ENCODE measurements at places on chromosomes 7 and 10.
A peak's percentile ranks its signal among the peaks of the same experiment; 100 is the strongest.

DNA sequence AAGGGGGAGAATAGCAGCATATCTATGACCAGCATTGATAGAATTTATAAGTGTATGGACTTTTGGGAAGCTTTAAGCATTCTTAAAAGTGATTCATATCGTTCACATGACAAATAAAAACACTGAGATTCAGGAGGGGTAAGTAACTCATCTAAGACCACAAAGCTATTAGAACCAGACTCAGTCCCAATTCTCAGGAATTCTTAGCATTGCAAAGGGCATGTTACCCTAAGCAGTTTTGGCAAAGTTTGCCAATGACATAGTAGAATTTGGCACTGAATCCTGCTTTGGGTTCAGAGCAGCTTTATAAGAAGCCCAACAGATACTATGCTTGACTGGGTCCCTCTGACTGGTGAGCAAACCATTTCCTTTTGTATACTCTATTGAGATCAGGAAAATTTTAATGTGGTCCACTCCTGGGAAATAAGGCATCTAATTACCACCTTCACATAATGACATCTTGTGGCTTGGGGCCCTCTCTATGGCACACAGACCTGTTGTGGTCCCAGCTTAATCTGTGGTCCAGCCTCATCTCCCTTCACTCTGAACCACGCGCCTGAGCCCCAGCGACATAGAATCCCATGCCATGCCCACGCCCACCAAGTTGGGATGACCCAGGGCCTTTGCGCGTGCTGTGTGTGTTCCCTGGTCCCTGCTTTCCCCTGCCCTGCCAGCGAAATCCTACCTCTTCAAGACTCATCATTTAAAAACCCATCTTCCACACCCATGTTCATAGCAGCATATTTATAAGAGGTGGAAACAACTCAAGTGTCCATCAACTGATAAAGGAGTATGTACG lies 37.5 kb upstream of the DOCK1 start:
- DNase-seq, result no peak

DNA sequence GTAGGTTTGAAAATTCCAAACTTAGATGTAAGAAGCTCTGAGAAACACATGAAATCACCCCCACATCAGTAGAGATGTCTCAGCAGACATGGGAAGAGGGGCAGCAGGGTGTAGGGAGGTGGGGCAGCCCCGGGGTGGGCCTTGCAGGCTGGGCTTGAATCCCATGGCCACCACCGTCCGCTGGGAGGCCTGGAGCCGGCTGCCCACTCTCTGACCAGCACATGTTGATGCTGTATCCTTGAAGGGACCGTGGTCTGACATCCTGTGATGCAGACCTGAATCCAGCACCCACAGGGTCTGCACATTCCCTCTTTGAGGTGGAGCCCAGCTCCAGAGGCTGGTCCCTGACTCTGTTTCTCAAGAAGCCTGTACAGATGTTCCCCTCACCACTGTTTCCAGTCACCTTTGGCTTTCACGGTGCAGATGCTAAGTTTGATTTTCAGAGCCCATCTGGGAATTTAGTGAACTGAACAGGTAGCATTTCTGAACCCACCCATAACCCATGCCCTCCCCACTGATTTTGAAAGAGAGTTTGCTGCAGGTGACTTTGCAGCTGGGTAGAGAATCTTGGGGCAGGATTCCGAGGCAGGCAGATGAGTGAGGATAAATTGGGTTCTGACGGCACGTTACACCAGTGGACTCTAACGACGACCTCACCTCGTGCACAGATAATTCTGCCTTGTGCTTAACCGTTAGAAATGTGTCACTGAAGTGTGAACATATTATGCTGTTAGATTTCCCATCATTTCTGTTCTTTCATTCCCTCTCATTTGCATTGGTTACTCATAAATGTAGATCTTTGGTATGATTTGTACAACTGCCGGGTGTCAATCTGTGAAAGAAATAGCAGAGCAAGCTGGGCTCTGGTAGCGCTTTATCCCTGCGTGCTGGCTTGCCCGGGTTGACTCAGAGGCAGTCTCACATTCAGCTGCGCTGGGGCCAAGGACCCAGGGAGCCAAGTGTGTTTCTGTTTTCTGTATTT lies 45.7 kb downstream of the IKZF1 start:
- no peak for DNase-seq

DNA sequence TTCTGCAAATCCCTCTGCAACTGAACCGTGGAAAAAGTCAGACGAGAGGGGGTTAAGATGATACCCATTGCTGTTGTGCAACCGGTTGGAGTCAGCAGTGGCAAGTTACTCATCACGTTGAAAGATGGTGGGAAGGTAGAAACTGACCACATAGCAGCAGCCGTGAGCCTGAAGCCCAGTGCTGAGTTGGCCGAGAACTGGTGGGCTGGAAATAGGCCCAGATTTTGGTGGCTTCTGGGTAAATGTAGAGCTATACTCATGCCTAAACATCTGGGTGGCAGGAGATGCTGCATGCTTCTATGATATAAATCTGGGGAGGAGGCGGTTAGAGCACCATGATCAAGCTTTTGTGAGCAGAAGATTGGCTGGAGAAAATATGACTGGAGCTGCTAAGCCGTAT lies 78.6 kb downstream of the ARL5B start:
- no peak for DNase-seq

DNA sequence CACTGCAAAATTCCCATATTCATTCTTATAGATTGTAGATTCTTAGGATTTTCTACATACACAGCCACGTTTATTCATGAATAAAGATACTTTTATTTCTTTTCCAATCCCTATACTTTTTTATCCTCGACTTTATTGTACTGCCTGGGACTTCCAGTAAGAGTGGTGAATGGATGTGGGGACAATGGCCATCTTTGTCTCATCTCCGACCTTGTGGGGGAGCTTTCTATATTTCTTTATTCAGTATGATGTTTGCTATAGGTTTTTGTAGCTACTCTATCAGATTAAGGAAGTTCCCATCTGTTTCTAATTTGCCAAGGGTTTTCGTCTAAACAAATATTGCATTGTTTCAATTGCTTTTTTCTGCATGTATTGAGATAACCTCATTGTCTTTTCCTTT lies 184.3 kb downstream of the FOXP2 start:
- no peak for DNase-seq

DNA sequence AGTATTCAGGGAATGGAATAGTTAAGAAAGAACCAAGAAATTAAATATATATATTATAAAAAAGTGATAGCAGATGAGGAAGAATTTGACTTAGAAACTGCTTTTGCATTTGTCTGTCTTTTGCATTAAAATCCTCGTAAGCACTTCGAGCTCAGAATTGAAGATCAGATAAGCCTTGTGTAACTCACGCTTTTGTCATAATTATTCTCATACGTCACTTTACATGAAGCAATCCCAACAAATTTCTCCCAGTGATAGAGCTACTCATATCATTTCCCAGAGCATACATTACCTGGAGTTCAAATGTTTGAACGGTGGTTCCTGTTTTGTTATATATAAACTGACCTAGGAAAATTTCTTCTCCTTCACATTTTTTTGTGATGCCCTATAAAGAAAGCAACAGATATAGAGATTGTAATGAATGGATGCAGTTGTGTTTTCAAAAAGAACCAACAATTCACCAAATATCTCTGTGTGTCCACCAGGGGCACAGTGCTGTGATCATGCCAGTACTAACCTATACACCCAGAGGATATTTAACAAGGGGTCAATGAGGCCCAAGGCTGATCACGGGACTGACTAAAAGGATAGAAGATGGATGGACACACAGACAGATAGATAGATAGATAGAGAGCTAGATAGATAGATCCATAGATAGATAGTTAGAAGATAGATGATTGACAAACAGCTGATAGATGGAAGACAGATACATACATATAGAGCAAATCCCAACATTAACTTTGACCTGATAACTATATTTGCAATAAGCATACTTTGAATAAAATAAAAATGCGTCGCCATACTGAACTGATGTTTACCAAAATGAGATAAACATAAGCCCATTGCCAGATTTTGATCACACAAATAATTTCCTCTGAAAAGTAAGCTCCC lies 9.3 kb upstream of the HUS1 start:
- peak; percentile 23 for DNase-seq

GRCh38 chr7:75854233-75854632 lies 24.6 kb upstream of the RHBDD2 start:
- DNase-seq, result no peak

DNA sequence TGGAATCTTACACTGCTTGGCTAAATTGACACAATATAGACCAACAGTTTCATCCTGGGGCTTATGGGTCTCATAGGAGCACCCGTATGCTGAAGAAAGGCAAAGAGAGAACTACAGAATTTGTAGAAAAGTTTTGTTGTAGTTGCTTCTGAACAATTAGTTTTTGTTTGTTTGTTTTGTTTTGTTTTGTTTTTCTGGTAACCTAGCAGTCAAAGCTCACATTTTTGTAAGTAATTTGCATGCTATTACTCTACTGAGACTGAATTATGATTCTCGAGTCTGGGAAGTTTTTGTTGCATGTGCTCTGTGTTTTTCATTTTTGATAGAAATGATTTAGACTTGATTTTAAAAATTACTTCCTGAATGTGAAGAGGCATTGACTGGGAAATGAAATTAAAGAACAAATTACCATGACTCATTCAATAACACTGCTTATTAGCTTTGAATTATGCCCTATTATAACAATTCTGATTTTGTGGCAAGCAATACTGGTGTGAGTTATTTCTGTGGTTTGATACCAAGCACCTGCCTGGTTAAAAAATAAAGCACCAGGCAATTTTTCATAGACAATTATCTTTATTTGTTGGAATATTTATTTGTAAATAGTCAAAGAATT lies 438 bp downstream of the LSMEM1 start:
- DNase-seq, result no peak

GRCh38 chr10:17443707-17444387 lies 10.5 kb downstream of the ST8SIA6 start:
- DNase-seq, result no peak

DNA sequence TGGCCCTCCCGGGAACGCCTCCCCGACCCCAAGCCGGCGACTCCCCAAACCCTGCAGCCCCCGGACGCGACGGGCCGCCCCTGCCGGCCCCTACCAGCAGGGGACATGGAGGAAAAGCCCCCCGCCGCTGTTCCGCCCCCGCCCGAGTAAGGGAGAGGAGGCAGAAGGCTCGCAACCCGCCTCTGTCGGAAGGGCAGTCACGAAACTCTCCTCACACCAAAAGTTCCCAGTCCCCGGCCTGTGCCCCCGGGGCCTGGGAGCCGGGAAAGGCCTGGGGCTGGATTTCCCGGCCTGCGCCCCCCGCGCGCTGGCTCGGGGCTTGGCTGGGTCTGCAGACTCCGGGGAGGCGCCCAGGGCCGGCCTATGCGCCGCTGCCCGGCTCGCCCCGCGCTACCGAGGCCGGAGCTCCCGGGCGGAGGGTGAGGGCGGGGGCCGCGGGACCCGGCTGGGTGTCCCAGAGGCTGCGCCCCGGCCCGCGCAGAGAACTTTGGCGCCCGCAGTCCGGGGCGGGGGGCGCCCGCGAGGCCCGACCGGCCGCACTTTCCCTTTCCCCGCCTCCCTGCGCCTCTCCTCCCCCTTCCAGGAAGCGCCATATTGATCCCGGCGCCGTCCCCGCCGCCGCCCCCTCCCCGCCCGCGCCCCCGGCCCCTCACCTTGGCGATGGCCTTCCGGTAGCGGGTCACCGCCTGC lies 728 bp downstream of the PARD3 start:
- no peak for DNase-seq

- DNase-seq, result peak; percentile 71
These were observed 12.5 kb upstream of the ARMS2 start for GRCh38 chr10:122441961-122442360.

DNA sequence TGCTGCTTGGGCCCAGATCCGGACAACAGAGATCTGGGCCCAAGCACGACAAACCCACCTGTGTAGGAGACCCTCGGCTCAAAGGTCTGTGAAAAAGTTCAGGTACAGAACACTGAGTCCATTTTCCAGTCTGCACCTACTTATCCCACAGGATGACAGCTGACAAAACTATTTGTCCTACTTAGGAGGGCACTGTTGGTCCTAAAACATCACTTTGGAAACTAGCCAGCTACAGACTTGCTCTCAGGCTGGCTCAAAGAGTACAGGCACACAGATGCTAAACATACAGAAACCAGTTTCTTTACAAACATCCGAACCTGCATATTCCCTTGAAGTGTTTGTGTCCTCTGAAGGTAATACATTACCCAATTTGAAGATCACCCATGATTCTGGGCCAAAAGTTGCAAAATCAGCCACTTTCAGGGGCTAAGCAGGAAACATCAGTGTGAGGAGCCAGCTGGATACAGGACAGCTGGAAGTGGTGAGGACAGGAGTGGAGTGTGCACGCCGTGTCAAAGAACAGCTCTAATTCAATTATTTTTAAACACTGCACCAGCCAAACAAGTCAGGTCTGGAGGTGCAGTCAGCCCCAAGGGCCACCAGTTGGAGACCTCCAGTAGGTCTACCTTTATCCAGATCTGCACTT lies 88.5 kb downstream of the NOC3L start:
- no peak for DNase-seq

- no peak for DNase-seq
These were observed 101.7 kb upstream of the TMEM26 start for GRCh38 chr10:61554925-61555324.

GRCh38 chr7:40429826-40430225 lies 295.0 kb downstream of the SUGCT start:
- DNase-seq, result no peak

- DNase-seq, result no peak
These were observed 14.0 kb downstream of the WDR91 start for GRCh38 chr7:135197343-135197742.

GRCh38 chr10:1854271-1854670 lies 116.9 kb upstream of the ADARB2 start:
- DNase-seq, result no peak

DNA sequence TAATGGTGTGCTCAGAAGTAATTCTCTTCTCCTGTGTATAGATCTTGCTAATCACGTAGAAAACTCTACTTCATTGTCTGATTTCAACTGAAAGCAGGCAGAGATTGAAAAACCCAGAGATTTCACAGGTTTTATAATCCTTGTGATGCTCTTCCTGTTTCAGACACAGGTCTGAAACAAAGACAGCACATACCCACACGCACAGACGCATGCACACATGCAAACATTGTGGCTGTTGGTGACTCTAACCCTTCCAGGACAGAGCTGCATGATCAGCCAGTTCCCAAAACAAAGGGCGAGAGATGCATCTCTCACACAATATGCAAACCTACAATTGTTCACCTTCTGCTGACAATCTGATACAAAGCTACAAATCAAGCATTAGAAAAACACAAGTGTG lies 11.1 kb upstream of the TFEC start:
- DNase-seq, result no peak

DNA sequence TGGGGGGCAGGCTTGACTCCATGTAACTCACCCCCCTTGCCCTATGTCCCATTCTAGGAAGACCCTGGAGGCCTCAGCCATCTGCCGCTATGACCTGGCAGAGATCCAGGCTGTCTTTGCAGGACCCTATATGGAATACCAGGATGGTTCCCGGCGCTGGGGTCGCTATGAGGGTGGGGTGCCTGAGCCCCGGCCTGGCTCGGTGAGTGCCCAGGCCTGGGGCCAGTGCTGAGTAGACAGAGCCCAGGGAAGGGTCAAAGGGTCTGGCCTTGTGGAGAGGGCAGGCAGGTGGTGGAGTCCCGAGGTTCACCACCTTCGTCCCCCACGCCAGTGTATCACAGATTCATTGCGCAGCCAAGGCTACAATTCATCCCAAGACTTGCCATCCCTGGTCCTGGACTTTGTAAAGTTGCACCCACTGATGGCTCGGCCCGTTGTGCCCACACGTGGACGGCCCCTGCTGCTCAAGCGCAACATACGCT lies 7.5 kb downstream of the MRPL43 start:
- no peak for DNase-seq

GRCh38 chr10:121919666-121920065 lies 8.2 kb downstream of the ATE1 start:
- no peak for DNase-seq

Data from SW480 (cell line).